Psoas muscle (tissue), 8 donors: ENCODE measurements at places on chromosomes 3 and 15. TPM values are rescaled to one million over a fixed set of nuclear protein-coding genes. Genes with fewer than 3 reads are reported as not detected.

VEPH1 gene
- not detected for total RNA-seq

LYZL4 gene
- total RNA-seq: not detected

SLC27A2 gene
- total RNA-seq: not detected

CKMT1B gene
- total RNA-seq: not detected

GOLGA6L10 gene
- total RNA-seq: 0.66 TPM
